B cell (primary cell): ENCODE measurements at places on chromosomes 6 and 20. TPM values are rescaled to one million over a fixed set of nuclear protein-coding genes. Genes with fewer than 3 reads are reported as not detected.

TRIM10 gene
- not detected in 2 replicates for total RNA-seq

PPP1R3G gene
- 0.24 and 0.25 TPM in 2 replicates for total RNA-seq

MAP3K5 gene
- 34.1 and 35.1 TPM in 2 replicates for total RNA-seq

OARD1 gene
- total RNA-seq = 50.1 and 52.5 TPM in 2 replicates

EPHA7 gene
- total RNA-seq = not detected in 2 replicates

PLG gene
- total RNA-seq = 0.32 TPM in 1 of 2 replicates, not detected in the other

MOXD1 gene
- total RNA-seq = 6.7 and 7.0 TPM in 2 replicates

TOX2 gene
- total RNA-seq = 4.1 and 6.3 TPM in 2 replicates

TCF21 gene
- total RNA-seq = not detected in 2 replicates

ZNF831 gene
- 10.5 and 14.1 TPM in 2 replicates for total RNA-seq

TRIM31 gene
- total RNA-seq = not detected in 2 replicates

ARHGAP40 gene
- not detected in 2 replicates for total RNA-seq

CST5 gene
- total RNA-seq = not detected in 2 replicates

NELFCD gene
- 107 and 108 TPM in 2 replicates for total RNA-seq

NKAIN4 gene
- not detected in 2 replicates for total RNA-seq

EEF1A2 gene
- total RNA-seq = 1.8 and 2.2 TPM in 2 replicates

TREM1 gene
- total RNA-seq = 0.39 TPM in 1 of 2 replicates, not detected in the other

FAM217A gene
- total RNA-seq = not detected in 2 replicates

NT5E gene
- 23.2 and 24.8 TPM in 2 replicates for total RNA-seq

DNAJC5 gene
- 32.6 and 33.3 TPM in 2 replicates for total RNA-seq

OLIG3 gene
- not detected in 2 replicates for total RNA-seq

DUSP15 gene
- 1.8 and 3.3 TPM in 2 replicates for total RNA-seq
